ENCODE measurements at places on chromosomes 1 and 21. TPM values are rescaled to one million over a fixed set of nuclear protein-coding genes. Genes with fewer than 3 reads are reported as not detected.

PHGDH gene
- total RNA-seq = 171 TPM

PDIK1L gene
- total RNA-seq = 6.8 TPM

RXRG gene
- total RNA-seq = not detected

SAMD13 gene
- 0.33 TPM for total RNA-seq

C1orf174 gene
- 26.8 TPM for total RNA-seq

ILDR2 gene
- not detected for total RNA-seq

SLC5A9 gene
- not detected for total RNA-seq

AHCYL1 gene
- 97.7 TPM for total RNA-seq

PLCH2 gene
- total RNA-seq = 113 TPM

ITLN1 gene
- total RNA-seq = not detected

GPR3 gene
- total RNA-seq = 0.50 TPM

HTR6 gene
- total RNA-seq = not detected

All from mammary epithelial cell (primary cell).